ENCODE measurements at places on chromosomes 6 and 20.

DNA sequence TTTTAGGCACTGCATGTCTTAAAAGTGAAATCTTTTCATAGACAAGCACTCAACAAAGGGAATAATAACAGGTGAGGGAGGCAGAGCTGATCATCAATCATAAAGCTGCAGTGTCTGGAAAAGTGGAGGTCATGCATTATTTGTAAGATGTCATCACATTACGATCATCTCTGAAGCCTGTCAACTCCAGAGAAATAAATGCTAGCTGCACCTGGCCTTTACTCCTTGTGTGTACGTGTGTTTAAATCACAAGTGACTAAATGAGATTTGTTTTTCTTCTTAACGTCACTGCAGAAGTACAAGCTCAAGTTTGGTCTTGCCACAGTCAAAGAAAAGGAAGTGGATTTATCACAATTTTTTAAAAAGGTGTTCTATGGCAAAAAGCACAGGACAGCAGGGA, 275.5 kb upstream of the SGK1 start:
- no peak for DNase-seq

DNA sequence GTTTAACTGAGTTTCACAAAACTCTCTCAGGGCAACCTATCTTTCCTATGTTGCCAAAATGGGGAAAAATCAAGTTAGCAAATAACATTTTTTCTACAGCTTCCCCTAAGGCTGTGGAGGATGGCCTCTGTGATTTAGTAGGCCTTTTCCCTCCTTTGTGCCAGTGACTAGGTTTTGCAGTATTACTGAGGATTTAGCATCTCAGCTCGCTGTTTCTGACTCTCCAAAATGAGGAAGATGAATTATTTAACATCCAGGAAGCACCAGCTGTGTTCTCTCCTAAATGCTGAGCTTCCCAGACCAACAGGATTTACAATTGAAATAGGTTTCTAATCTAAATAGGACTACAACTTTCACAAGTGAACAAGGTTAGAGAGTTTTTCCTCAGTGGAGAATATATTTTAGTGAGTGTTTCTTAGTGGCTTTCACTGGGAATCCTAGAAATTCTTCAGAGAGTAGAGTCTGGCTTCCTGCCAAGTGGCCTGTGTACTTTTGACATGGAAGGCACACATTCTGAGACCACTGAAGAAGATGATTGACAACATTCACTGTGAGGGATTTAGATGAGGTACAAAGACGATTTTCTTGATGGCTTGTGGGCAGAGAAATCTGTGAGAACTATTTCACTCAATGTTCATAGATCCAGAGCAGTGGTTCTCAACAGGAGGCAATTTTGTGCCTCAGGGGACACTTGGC, 62.4 kb downstream of the PTCHD4 start:
- DNase-seq = no peak

- DNase-seq = no peak
These were observed 66.1 kb downstream of the EFCAB8 start for GRCh38 chr20:32924781-32925180.

DNA sequence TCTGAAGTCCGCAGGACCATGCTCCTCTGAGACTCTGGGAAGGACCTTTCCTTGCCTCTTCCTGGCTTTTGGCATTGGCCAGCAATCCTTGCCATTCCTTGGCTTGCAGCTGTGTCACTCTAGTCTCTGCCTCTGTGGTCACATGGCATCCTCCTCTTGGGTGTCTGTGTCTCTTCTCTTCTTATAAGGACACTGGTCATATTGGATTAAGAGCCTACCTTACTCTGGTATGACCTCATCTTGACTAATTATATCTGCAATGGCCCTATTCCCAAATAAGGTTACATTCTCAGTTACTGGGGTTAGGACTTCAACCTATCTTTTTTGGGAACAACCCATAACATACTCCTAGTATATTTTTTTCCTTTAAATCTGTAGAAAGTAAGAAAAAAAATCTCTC, 49.9 kb upstream of the GTSF1L start:
- DNase-seq = no peak

GRCh38 chr6:57313009-57313408, 4.4 kb upstream of the PRIM2 start:
- no peak for DNase-seq

- no peak for DNase-seq
These were observed 2.5 kb upstream of the BPIFA1 start for GRCh38 chr20:33233129-33233774.

GRCh38 chr6:10413262-10413849, 1.5 kb downstream of the TFAP2A start:
- DNase-seq = no peak

DNA sequence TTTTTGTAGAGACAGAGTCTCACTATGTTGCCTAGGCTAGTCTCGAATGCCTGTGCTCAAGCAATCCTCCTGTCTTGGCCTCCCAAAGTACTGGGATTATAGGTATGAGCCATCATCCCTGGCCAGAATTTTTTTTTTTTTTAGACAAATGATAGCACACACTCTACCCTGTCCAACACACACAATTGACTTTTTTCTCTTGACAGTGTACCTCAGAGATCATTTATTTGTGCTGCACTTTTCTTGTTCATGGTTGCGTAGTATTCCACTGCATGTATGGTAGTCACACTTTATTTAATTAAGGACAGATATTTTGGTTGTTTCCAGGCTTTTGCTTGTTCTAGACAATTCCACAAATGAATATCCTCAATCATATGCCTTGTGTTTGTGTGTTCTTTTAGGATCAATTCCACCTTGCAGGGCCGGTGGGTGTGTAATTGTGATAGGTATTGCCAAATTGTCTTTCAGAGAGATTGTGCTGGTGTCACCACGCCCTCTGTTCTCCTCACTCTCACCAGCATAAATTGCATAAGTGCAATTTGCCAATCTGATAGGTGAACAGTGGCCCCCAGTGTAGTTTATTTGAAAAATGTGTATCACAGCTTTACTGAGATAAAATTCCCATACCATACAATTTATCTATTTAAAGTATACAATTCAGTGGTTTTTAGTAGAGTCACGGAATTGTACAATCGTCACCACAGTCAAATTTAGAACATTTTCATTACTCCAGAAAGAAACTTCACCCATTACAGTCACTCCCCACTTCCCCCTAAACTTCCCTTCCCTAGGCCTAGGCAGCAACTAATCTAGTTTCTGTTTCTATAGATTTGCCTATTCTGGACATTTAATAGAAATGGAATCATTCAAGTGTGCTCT, 20.1 kb downstream of the SRC start:
- no peak for DNase-seq

GRCh38 chr6:83954371-83954770, 79.2 kb upstream of the MRAP2 start:
- no peak for DNase-seq

GRCh38 chr6:95143408-95144180, 433.7 kb upstream of the MANEA start:
- no peak for DNase-seq

DNA sequence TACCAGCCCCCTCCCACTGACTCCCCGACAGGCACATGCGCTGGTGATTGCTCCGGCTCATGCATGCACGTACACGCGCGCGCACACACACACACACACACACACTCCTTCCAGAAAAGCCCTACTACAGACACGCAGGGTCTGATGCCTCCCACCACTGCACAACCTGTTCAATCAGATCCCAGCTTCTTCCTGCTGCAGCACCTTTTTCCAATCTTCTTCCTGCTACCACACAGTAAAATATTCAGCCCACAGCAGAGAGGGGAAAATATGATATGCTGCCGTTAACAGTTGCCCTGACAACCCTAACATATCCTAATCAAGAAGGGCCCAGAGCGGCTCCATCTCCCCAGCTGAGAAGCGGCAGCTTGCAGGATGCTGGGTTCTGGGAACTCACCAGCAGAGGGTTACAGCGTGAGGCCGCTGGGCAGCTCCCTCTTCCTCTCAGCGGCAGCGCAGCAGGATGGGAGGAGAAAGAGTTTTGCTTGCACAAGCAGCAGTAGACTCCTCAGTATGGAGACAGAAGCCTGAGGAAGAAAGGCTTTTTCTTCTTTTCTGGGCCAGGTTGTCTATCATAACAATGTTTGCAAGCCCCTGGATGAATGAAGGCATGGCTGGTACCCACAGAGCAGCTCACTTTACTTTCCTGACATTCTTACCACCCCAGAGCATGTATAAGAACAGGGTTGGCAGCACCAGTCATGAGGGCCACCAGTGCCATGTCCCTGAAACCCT, 23.9 kb downstream of the MAP7 start:
- no peak for DNase-seq

GRCh38 chr6:84177241-84177640, 50.2 kb downstream of the CEP162 start:
- no peak for DNase-seq

DNA sequence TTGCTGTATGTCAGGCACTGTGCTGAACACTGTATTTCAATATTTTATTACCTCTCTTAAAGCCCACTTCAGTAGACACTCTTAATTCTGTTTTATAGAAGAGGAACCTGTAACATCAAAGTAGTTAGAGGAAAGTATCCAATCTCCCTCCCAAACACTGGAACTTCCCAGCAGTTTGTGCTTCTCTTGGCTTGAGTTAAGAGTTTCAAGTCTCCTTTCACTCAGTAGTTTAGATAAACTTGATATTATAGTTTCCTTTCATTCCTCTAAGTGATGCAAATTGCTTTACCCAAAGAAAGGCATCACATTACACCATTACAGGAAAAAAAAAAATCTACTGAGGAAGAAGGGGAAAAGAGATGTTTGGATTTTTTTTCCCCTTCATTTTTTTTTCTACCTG, 164.3 kb downstream of the TSHZ2 start:
- DNase-seq = no peak

- no peak for DNase-seq
These were observed 40.8 kb upstream of the FOXP4 start for GRCh38 chr6:41505122-41506049.

- no peak for DNase-seq
These were observed 7.5 kb downstream of the BEND6 start for GRCh38 chr6:56962441-56962840.

GRCh38 chr20:63217706-63218105, 1.8 kb upstream of the YTHDF1 start:
- DNase-seq = no peak

- DNase-seq = no peak
These were observed 39.2 kb downstream of the KCNK5 start for GRCh38 chr6:39189915-39190544.

- no peak for DNase-seq
These were observed 117.3 kb downstream of the QRSL1 start for GRCh38 chr6:106746652-106747051.

DNA sequence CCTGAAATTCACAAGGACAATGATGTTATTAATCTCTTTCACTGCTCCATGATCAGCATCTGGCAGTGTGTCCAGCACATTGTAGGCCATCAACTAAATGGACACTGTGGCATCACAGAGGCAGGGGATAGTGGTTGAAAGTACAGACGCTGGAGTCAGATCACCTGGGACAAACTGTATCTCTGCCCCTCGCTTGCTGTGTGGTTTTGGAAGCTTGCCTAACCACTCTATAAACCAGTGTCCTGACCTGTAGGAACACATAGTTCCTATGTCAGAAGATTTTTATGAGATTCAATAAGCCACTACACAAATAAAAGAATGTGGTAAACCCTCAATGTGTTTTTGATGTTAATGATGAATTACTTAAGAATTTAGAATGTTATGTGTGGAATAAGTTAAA, 219.3 kb upstream of the RNF217 start:
- no peak for DNase-seq

GRCh38 chr6:31954511-31954910, 4.3 kb downstream of the NELFE start:
- DNase-seq = no peak

- DNase-seq = no peak
These were observed 55.4 kb downstream of the NFATC2 start for GRCh38 chr20:51487076-51487475.

- no peak for DNase-seq
These were observed 217.3 kb upstream of the PREP start for GRCh38 chr6:105619971-105620741.

DNA sequence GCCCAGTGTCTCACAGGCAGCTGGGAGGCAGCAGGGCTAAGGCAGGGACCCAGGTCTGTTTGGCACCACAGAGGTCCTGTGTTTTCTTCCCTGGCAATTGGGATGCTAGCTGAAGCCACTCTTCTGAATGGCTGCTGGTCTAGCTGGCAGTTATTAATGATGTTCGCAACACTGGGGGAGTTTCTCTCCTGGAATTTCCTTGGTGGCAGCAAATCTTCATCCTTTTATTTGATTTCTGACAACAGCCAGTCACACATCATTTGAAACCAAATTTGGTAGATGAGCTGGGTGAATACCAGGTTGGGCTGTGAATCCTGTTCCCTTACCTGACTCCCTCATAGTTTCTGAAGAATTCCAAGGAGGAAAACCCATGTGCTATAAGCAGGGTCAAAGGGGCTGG, 40.8 kb upstream of the SLC4A11 start:
- DNase-seq = no peak

- no peak for DNase-seq
These were observed 50.7 kb downstream of the PPARD start for GRCh38 chr6:35392773-35393672.

GRCh38 chr20:41738604-41739206, 120.5 kb upstream of the CHD6 start:
- DNase-seq = peak; percentile 27

DNA sequence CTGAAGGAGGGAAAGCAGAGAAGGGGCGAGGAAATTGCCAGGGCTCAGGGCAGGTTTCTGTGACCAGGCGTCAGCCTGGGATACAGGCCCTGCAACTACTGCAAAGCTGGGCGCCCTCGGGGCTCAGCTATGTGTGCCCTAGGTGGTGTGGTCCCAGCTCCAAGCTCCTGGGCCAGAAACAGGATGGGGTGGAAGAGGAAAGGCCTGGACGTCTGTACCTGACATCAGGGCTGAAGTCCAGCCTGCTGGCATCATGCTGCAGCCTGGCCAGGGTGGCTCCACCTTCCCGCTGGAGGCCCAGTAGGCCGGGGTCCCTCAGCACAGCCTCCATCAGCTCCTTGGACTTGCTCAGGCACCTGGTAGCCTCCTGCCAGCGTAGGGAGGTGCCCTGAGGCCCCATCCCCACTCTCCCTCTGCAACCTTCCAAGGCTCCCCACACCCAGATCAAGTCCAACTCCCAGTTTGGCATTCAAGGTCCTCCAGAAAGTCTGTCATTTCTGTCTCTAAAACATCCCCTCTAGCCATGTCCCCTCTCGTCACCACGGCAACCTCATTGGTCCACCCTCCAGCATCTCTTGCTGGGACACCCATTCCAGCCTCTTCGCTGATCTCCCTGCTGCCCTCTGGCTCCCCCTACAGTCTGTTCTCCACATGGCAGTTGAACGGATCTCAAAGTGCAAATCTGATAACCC, 38.2 kb downstream of the KIAA1755 start:
- DNase-seq = peak; percentile 49
